ENCODE measurements at places on chromosomes 13 and 19.
A peak's percentile ranks its signal among the peaks of the same experiment; 100 is the strongest.

GRCh38 chr19:47781590-47782262 is 3.2 kb downstream of the SELENOW start:
- no peak for DNase-seq

DNA sequence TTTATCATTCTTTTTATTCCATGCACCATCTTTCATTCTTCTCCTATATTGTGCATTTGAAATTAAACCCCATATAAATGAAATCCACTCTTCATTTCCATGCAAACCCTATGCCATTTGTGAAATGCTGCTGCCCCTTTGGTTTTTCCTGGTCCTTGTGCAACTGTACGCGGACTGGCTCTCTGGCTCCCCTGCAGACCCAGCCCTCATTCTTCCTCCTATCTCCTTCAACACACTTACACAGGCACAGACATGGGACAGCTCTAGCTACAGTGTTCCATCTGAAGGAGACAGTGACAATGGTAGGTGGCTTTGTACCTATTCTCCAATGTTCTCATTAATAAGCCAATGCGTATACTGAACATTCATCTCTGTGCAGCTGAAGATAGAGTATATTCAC is 81.6 kb downstream of the ESD start:
- no peak for DNase-seq

DNA sequence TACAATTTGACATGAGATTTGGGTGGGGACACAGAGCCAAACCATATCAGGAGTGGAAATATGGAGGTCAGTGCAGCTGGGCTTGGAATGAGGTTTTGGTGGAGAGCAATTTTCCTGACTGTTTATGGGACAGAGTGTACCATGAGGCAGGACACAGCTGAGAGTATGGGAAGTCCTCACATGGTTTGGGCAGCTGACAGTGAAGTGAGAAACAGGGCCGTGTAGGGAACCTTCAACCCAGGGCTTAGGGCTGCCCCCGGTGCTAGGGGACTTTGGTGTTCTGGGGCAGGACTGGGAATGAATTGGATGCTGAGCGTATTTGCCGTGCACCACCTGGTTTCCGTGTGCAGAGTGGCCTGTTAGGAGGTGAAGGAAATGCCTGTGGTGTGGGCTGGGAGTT is 6.1 kb downstream of the ZNF548 start:
- DNase-seq: no peak

GRCh38 chr19:38711726-38712153 is 32.5 kb downstream of the CAPN12 start:
- DNase-seq: no peak

- no peak for DNase-seq
Measured at GRCh38 chr13:112690283-112690929, 568 bp downstream of the ATP11A start.

GRCh38 chr19:4538601-4538954 is 1.3 kb downstream of the LRG1 start:
- DNase-seq: no peak

GRCh38 chr13:93254775-93255174 is 28.2 kb downstream of the GPC6 start:
- no peak for DNase-seq

- no peak for DNase-seq
Measured at GRCh38 chr19:29022165-29022564, 190.8 kb downstream of the UQCRFS1 start.

DNA sequence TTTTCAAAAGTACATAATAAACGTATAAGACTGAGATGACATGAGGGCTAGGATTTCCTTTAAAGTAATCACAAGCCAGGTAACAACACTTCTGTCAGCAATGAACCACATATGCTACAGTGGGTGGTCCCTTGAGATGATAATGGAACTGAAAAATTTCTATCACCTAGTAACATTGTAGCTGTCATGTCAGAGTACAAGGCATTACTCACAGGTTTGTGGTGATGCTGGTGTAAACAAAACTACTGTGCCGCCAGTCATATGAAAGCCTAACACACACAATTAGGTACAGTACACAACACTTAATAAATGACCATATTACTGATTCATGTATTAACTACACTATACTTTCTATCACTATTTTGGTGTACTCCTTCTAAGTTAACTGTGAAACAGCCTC is 36.8 kb downstream of the MIPEP start:
- DNase-seq: no peak

DNA sequence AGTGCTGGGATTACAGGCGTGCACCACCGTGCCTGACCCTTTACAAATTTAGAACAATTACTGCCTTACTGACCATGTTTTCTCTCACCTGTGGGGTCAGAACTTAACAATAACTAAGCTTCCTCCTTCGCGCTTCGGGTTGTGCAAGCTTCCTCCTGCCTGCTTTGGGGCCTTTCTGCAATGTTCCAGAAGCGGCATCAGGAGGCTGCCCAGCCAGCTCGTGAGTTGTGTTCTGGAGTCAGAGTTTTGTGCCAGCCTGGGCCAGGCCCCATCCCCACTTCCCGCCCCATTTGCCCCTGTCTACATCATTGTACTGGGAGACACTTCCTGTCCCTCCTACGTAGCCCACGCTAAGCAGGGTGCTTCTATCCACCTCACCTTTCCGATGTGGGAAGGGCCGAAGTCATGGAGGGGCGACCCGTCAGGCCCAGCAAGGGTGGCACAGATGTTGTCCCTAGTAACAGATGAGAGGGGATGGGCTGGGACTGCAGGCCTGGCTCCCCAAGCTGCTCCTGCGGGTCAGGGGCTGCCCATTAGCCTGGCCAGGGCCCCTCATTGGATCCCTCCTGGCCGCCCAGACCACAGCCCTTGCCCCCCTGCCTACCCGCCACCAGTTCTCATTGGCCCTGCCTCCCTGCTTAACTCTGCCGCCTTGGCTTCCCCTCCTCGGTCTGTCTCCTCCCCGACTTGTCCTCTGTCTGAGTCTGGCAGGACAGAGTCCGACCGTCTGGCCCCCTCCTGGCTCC is 13.4 kb downstream of the UHRF1 start:
- no peak for DNase-seq

DNA sequence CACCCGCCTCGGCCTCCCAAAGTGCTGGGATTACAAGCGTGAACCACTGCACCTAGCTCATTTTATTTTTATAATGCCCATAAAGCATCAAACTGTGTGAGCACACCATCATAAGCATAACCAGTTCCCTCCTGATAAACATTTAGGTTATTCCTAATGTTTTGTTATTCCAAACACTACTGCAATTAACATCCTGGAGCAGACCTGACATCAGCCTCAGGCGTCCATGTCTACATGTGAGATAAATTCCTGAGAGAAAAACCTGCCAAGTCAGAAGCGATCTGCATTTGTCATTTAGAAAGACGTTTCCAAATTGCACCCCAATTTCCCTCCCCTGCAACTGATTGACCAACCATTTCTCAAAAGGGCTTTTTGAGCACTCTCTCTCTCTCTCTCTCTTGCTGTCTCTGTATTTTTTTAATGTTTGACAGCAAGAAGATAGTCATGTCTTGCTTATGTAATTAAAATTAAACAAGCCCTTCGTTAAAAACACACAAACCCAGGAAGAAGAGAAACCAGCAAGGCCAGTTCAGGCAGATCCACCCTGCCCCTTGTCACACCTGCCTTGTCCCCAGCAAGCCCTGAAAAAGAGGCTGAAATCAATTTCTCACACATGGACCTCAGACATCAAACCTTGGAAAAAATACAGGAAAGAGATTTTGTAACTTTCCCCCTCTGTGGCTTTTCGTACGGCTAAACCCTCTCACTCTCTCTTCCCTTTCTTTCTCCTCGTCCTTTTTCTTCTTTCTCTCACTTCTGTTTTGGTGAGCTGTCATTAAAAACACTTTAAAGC is 9.9 kb downstream of the LYPD3 start:
- no peak for DNase-seq

- DNase-seq: no peak
Measured at GRCh38 chr13:95684418-95684817, 7.5 kb downstream of the DNAJC3 start.

DNA sequence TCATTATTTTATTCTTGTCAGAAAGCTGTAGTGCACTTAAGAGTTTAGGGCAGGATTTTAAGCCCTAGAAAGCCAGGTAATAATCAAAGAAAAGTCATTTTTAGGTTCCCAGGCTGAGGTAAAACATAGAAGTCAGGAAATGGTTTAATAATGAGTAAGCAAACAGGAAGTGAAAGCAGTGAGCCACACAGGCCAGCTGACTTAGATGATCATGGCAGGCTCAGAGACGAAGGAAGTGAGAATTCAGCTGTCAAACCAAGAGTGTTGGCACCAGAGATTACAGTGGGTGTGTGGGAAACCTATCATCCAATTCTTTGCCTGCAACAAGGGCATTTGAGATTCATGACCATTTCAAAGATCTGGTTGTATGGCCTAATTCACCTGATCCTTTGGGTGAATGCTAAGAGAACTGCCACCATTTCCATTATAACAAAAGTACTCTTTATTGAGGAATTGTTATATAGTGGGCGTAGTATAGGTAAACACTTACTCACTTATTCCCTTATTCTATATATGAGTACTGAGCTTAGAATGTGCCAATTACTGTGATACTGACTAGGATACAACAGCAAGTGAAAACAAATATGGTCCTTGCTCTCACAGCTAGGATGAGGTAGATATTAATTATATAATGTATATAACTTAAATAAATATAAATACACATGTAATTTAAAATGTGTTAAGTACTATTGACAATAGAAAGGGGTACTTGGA is 103.7 kb upstream of the EDNRB start:
- DNase-seq: peak; percentile 69

DNA sequence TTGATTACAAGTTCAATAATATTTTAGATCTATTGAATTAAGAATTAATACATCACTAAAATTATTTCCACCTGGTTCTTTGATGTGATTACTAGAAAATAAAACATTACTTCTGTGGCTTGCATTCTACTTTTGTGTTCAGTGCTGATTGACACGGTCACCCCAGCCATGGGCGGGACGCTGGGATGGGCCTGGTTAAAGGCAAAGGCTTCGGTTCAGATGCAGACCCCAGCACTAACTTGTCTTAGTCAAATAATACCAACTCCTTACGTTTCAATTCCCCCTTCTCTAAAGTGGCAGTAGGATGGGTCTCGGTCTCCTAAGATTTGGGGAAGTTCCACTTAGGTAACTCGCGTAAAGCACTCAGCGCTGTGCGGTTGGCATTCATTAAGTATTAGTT is 144.9 kb downstream of the URI1 start:
- no peak for DNase-seq

GRCh38 chr19:49637821-49638738 is 1.9 kb downstream of the RRAS start:
- no peak for DNase-seq

DNA sequence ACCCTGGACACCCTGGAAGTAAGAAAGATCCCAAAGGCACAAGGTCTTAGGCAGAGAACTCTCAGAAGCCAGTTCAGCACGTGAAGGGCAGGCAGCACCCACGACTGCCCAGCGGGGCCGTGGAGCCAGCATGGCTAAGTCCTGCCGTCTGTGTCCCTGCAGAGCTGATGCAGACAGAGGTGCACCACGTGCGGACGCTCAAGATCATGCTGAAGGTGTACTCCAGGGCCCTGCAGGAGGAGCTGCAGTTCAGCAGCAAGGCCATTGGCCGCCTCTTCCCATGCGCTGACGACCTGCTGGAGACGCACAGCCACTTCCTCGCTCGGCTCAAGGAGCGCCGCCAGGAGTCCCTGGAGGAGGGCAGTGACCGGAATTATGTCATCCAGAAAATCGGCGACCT is 44.8 kb downstream of the PEX11G start:
- DNase-seq: no peak

GRCh38 chr13:60514891-60515290 is 117.9 kb downstream of the TDRD3 start:
- DNase-seq: no peak

- DNase-seq: no peak
Measured at GRCh38 chr13:113637262-113638160, 20.5 kb downstream of the ATP4B start.

GRCh38 chr13:95343944-95344343 is 42.7 kb upstream of the ABCC4 start:
- DNase-seq: no peak

DNA sequence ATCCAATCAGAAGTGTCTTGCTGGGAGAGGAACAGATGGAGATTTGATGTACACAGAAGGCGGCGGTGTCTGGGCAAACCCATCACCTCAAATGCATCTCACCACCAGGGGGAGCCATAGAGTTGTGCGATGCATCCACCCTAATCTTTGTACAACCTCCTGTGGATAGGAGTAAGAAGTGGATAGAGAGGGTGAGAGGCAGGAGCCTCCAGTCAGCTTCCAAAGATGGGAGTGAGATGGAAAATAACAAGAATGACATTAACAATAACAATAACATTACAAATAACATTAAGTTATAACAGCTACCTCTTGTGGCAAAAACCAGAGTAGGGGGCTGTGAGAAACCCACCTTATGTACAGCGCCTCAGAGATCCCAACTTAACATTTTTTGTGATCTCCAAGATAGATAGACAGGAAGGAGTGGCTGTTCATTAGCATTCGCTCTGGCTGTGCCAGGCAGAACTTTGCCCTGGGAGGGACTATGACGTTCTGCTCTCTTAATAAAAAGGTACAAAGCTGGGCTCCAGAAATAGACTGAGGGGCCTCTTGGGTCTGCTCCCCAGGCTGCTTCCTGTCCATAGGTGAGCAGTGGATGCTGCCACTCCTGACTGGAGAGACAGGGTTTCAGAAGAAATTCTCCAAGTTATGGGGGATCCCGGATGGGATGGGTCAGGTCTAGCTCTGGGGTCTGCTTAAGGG is 5.2 kb upstream of the CEACAM18 start:
- no peak for DNase-seq

- DNase-seq: no peak
Measured at GRCh38 chr19:31055454-31055853, 293.8 kb downstream of the TSHZ3 start.
